ENCODE measurements at places on chromosomes 1 and 21.

DNA sequence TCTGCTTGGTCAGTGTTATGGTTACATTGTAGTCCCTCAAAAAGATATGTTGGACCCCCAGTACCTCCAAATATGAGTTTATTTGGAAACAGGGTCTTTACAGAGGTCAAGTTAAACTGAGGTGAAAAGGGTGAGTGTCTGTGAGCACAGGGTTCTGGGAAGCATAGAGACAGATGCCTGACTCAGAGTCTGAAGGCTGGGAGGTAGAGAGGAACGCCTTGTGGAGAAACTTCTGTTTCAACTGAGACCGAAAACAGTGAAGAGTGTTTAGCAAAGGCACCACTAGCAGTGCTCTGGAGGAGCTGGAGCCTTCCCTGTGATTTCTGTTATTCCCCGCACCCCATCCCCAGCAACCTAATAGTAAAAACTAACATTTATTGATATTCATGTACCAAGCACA, 65.2 kb upstream of the LRRC8D start:
- DNase-seq = no peak

GRCh38 chr1:72734415-72734814, 452.1 kb upstream of the NEGR1 start:
- DNase-seq = no peak

DNA sequence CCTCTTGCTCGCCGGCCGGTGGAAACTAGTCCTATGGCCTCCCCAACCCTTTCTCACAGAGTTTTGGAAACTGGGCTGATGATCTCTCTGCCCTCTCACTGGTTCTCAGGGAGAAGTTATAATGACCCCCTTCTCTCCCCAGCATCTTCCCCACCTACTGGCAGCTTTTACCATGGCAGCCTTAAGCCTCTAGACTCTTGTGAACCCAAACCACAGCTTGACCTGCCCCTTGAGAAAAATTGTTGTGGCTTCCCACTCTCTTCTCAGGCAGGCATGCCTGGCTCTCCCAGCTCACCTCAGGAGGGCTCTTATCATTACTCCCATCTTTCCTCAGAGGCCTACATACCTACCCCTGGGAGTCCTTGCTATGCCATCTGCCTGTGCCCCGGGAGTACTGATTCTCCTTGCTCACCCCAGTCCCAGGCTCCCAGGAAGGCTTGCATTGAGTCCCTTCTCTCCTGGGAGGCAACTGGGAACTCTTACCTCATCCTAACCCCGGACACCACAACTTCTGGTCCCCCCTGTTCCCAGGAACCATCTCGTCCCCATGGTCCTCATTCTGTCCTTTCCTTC, 1.6 kb downstream of the NSUN4 start:
- DNase-seq = no peak

DNA sequence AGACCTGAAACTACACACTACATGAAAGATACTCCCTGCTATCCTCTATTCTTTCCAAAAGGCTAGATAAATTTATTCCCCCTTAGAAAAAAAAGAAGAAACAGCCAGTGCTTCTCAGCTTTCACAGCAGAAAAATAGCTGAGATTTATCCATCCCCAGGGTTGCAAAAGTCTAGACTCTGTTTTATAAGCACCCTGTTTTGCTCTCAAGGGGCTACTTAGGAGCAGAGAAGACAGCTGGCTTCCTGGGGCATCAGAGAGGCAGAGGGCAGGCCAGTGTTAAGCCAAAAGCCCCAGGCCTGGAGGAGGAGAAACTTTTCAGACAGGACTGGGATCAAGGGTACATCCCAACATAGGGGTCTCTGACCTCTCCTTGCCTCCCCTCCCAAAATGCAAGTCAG, 3.9 kb downstream of the LAMB3 start:
- no peak for DNase-seq

DNA sequence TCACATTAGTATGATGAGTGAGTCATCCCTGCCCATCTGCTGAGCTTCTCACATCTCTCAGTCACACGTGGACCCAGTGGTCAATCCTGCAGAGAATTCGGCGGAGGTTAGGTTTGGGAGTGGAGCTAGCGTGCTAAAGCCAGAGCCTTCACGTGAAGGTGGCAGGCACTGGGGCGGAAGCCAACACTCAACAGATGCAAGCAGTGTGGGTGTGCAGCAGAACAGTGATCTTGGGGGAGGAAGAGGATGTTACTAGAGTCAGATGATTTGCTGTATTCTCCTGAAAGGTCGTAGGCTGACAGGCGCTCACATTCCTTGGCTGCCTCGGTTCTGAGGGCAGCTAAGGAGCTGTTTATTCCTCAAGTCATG, 6.7 kb downstream of the C1orf115 start:
- no peak for DNase-seq

DNA sequence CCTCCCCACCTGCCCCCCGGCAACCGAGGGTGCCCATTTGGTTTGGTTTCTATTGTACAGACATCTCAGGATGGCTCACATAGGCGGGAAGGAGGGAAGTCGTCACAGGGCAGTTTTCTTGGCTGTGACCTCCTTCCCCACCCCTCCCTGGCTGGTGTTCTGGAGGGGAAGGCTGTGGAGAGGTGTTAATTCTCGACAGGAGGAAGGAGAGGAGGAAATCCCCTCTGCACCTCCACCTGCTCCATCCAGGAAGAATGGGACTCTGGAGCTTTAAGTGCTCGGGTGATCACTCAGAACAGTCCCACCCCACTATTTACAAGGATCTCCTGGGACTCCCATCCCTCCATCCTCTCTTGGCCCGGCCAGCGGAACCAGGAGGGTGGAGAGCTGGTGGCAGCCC, 7.6 kb downstream of the MEX3A start:
- DNase-seq = no peak
